ENCODE measurements at places on chromosomes 11 and 22. TPM values are rescaled to one million over a fixed set of nuclear protein-coding genes. Genes with fewer than 3 reads are reported as not detected.

DNA sequence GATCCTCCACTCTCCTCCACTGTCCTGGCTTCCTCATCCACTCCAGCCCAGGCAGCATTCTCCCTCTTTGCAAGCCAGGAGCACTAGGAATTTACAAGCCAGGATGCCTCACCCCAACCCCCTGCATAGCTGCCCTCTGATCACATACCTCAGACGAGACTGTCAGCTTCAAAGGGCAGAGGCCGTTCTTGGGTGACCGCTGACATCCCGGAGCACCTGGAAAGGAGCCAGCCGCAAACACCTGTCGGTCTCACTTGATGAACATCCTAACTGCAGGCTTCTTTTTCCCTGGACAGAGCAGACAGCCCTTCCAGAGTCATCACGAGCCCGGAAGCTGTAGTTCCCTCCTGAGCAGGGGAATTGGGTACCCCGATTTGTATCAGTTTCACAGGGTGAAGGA lies 451.3 kb upstream of the B3GAT1 start:
- DNase-seq, result no peak

GRCh38 chr11:129090056-129090455 lies 102.1 kb downstream of the ARHGAP32 start:
- DNase-seq, result no peak

DNA sequence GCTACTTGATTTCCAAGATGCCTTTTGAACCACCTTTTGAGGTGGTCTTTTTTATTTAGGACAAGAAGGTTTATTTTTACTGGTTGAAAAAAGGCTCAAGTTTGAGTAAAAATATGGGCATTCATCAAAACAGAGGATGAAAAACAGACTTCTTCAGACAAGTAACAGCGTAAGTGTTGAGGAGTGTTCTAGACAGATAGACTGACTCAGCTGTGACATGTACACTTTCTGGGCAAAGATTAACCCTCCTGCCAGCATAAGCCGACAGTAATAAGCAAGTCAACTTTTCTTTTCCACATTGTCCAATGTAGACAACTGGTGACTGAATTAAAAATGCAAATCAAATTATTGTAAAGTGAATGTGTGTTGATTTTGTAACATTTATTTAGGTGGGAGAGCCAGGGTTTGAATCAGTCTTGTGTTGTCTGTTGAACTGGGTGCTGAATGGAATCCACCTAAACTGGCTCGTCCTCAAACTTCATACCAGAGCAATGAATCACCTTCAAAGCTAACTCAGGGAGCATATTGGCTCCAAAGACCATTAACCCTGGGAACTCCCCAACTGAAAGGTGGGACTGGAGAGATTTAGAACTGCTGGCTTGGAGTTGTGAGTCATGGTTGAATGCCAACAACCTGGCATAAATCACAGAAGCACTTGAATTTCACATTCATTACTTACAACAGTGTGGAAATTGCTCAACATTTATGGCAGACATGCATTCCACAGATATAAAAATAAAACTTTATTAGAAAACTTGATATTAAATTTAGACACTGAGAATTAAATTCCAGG lies 377.0 kb downstream of the ETS1 start:
- peak; percentile 95 for DNase-seq

- peak; percentile 24 for DNase-seq
Measured at GRCh38 chr11:46914363-46914762, 4.0 kb downstream of the LRP4 start.

DNA sequence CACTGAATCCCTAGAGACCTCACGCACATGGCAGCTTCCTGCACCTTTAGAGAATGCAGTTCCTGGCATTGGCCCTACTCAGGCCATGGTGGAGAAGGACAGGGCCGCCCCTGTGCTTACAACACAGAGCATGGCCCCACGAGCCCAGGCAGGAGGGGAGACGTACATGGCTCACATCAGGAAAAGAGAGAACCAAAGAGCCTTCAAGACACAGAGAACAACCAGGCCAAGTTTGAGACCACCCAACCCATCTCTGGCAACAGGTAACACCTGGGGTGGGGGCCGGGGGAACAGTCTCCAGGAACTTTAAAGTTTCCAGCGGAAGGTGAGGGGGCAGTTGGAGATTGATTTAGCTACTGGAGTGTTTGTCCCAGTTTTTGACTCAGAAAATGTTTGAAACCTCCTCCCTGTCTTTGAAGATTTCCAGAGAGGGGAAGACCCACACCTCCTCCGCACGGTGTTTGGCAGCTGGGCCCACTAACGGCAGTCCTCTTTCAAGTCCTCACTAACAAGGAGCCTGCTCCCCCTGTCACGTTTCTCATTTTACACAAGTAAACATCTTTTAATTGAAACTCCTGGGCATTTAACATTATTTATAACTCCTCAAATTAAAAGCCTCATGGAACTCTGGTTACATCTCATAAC lies 1423.8 kb downstream of the TBC1D22A start:
- DNase-seq, result no peak

GRCh38 chr11:334264-334994 lies 13.8 kb upstream of the IFITM3 start:
- no peak for DNase-seq

DNA sequence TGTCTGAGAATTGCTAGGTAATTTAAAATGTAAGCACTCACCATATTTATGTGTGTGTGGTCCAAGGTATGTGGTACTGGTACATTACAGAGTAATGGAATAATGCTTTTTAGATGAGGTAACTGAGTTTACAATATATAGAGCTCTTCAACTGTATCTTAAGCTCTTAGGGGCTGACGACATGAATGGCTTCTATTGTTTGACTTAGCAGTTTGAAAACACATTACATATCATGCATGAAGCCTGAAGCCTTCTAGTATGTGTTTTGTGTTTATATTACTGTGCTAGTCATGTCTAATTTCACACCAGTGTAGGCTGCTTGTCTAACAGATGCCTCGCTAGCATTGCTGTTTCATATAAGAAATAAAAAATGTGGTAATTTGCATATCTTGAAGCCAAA lies 37.2 kb downstream of the GAS2 start:
- peak; percentile 61 for DNase-seq

The PRODH gene
- polyA plus RNA-seq, result 6.8 TPM

The GPR83 gene
- 0.22 TPM for polyA plus RNA-seq

Measured in muscle of back (tissue), 13 donors.